ENCODE measurements at places on chromosomes 5 and 9.

- DNase-seq = peak; percentile 13
Measured at GRCh38 chr9:89048616-89049015, 57.3 kb downstream of the S1PR3 start.

- DNase-seq = no peak
Measured at GRCh38 chr5:168066536-168067208, 224.8 kb upstream of the WWC1 start.

GRCh38 chr9:27019589-27019988 lies 14.1 kb upstream of the LRRC19 start:
- DNase-seq = no peak

GRCh38 chr5:57499262-57500050 lies 16.8 kb upstream of the ACTBL2 start:
- DNase-seq = peak; percentile 70

DNA sequence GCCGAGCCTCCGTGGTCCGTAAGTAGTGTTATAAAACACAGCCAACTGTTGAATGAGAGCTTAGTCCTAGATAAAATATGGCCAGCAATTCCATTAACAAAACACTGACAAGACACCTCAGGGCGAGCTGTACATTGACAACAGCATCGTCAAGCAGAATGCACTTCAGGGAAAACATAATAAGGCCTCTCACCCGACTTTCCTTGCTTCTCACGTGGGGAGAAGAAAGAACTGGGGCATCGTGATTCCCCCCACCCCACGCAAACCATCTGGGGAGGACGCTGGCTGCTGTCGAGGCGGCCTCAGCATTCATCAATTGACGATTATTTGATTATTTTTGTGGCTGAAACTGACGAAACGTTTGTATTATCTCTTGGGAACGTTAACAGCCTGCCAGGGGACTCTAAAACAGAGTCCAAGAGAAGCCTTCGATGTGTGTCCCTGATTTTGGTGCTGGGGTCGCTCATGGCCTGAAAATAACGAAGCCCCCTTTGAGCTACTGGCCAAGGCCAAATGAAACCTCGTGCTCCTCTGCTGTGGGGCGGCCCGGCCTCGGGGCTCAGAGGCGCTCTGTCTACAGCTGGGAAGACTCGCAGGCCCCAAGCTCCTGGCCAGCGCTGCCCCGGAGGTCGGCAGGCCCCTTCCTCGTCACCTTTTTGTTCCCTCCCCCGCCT lies 464 bp downstream of the GDF9 start:
- no peak for DNase-seq

- DNase-seq = no peak
Measured at GRCh38 chr5:168778536-168778935, 199.4 kb upstream of the PANK3 start.

- no peak for DNase-seq
Measured at GRCh38 chr5:178902849-178903248, 7.1 kb downstream of the ZFP2 start.

- DNase-seq = no peak
Measured at GRCh38 chr5:137560420-137560819, 61.3 kb upstream of the SPOCK1 start.
